Activated T-helper 1 cell treated with Interleukin-2 at 50 U/mL for 16 hours (primary cell): ENCODE measurements at places on chromosomes 7 and 10.

GRCh38 chr7:6630007-6630849, 6.9 kb upstream of the ZNF316 start:
- no peak for DNase-seq

- no peak for DNase-seq
Observed at GRCh38 chr7:80263821-80264220, 129.2 kb downstream of the GNAI1 start.

- no peak for DNase-seq
Observed at GRCh38 chr7:115145512-115145911, 223.6 kb downstream of the MDFIC start.

DNA sequence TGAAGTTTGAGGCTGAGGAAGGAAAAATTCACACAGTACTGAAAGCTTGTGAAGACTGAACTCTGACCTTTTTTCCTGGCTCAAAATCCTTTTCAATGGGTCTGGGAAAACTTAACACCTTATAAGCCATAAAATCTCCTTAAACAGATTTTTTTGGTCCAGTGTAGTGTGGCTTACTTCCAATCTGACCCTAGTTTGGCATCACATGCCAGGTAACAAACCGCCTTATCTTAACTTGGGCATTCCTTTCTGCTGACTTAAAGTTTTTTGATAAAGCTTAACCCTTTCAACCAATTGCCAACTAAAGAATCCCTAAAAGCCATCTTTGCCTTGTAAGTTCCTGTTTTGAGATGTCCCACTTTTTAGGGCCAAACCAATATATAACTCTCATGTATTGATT, 13.2 kb upstream of the ITPRID1 start:
- DNase-seq, result no peak
